ENCODE measurements at places on chromosomes 2 and 18.

GRCh38 chr2:136527560-136527959 is 237.8 kb upstream of the THSD7B start:
- peak; percentile 50 for DNase-seq

DNA sequence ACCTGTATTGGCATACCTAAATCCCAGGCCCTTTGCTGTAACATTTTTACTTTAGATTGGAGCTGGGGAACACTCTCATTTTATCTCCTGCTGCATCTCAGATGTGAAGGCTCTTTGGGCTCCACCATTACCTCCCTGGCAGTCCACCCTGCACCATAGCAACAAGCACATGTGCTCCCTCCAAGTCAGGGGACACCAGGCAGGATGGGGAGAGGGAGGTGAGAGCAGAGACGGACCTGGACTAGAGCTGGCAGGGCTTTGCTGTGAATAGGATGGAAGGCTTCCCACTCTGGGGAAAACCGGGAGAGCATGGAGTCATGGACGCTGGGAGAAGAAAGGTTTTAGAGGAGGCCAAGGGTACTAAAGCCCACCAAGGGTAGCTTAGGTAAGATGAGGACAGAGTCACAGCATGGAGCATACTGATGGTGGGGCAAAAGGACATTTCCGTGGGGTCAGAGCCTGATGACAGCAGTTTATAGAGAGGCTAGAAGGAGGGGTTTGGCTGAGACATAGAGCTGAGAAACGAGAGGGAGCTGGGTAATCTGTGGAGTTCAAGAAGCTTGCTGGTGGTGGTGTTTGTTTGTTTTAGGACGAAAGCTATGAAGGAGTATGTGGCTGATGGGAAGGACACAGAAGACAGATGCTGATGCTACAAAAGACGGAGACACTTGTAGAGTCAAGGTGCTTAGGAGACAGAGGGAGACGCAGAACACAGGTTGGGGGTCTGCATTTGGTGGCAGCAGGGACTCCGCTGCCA is 134.8 kb downstream of the COL6A3 start:
- no peak for DNase-seq

DNA sequence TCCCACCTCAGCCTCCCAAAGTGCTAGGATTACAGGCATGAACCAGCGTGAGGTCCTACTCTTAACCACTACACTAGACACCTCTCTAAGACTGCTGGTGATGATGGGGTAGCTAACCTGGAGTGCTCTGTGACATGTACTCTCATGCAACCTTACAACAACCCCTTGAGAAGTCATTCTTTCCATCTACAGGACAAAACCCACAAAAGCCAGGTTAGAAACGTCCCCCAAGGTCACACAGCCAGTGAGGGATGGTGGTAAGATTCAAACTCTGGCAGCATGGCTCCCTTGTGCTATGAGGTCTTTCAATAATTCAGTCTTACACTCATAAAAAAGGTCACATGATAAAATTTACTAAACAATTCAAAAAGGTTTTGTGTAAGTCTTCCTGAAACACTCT is 94.8 kb upstream of the SERTAD2 start:
- no peak for DNase-seq

DNA sequence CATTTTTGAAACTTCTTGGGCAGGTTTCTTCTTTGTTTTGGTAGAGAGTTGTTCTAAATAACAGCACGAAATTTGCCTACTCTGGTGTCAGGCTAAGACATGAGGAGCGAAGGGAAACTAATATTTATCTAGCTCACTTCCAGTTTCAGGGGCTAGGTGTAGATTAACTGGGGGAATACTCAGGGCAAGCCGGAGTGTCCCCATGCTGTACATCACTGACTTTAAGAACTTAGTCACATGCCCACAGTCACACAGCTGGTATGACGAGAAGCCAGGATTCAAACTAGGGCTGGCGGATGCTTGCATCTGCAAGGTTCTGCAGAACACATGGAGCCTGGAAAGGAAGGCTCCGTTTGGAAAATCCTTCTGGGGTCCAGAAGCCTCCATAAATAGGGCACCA is 133.3 kb downstream of the ALPK2 start:
- no peak for DNase-seq

DNA sequence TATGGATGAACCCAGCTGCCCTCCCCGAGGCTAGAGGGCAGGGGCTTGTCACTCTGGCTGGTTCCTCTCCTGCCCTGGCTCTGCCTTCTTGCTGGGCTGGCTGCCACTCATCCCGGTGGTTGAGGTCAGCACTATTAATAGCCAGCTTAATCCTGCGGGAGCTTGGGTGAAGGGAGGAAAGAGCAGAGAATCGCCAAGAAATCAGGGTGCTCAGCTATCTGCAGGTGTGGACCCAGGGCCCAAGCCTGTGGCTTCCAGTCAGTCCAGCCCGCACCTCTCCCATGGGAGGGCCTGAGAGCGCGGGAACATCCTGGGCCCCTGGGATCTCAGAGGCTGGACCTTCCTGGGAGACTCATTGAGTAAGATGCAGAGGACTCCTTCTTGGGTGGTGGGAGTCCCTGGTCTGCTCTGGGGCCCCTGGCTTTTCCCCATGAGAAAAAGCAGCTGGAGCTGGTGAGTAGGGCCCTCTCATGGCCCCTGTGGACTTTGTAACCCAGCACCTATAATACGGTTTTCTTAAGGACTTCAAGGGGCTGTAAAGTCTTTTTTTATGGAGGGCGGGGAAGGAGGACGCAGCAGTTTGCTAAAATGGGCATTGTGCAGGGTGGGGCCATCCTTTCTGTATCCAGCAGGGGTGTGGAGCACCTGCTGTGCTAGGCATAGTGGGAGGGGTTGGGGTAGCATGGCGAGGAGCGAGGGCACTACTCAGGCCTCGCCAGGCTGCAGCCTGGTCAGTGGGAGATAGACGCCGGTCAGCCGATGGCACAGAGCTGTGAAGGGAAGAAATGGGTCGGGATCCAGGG is 27.4 kb upstream of the CNNM3 start:
- no peak for DNase-seq

- DNase-seq = no peak
Observed at GRCh38 chr2:111923276-111923804, 24.9 kb downstream of the MERTK start.

DNA sequence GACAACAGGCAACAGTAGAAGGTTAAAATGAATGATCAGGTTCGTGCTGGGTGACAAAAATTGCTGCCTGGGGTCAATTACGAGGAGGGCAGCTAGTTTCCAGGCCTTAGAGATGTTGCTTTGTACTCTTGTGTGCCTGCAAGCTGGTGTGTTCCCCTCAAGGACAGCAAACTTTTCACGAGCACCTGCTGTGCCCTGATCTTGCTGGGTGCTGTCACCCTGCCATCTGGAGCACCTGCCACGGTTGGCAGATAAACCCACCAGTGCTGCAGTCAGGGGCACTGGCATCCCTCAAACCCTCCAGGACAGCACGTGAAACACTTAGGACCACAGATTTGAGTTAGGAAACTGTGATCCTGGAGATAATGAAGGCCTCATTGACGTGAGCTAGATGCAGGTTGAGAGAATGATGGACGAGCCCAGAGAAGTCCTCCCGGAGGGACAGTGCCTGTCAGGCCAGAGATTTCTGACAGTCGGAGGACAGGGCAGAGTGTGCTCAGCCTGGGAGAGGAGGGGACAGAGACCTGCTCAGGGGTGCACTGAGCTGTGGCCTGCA is 104.3 kb upstream of the RAB12 start:
- DNase-seq = no peak

- DNase-seq = no peak
Observed at GRCh38 chr2:109458512-109458911, 155.3 kb downstream of the SEPTIN10 start.

DNA sequence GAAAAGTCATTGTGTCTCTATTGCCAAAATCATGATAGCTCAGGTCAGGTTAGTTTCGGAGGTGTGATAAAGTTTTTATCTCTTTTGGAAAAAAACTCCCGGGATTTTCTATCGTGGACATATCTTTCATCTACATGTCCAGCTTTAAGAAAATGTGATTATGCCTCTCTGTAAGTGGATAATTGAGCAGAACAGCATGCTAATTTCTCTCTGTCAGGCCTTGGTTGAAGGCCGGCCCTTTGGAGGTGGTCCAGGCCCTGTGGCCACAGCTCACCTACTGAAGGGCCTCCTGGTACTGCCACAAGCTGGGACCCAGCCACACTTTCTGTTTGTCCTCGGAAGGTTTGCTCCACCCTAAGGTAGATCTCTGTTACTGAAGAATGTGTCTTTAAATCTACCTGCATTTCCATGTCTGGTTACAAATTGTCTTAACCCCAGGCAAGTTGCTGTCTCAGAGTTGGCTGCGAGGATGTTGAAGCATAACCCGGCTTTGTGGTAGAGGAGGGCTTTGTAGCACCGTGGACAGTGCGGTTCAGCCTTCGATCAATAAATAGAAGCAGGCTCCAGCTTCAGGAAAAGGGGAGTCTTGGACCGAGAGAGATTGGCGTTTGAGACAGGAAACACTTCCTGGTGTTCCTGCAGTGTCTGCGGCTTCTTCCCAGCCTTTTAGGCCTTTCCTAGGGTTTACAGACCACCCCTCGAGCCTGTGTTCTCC is 25.5 kb downstream of the TCF7L1 start:
- DNase-seq = no peak

DNA sequence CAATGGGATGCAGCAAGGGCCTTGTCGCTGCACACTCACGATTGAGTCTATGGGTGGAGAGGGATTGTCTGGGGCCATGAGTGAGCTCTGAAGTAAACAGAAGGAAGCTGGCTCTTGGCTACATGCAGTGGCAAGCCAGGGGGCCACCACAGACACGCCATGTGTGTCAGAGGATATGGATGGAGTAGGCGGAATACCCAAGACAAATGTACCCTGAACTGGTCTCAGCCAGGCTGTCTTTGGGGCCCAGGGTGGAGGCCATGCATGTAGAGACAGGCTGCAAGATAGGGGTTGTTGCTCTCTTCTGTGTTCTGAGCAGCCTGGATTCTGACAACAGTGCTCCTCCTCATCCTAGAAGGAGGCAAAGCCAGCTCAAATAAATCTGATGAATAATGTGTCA is 24.0 kb upstream of the ITGA6 start:
- DNase-seq = no peak

GRCh38 chr2:30729031-30729430 is 78.2 kb downstream of the CAPN13 start:
- no peak for DNase-seq

DNA sequence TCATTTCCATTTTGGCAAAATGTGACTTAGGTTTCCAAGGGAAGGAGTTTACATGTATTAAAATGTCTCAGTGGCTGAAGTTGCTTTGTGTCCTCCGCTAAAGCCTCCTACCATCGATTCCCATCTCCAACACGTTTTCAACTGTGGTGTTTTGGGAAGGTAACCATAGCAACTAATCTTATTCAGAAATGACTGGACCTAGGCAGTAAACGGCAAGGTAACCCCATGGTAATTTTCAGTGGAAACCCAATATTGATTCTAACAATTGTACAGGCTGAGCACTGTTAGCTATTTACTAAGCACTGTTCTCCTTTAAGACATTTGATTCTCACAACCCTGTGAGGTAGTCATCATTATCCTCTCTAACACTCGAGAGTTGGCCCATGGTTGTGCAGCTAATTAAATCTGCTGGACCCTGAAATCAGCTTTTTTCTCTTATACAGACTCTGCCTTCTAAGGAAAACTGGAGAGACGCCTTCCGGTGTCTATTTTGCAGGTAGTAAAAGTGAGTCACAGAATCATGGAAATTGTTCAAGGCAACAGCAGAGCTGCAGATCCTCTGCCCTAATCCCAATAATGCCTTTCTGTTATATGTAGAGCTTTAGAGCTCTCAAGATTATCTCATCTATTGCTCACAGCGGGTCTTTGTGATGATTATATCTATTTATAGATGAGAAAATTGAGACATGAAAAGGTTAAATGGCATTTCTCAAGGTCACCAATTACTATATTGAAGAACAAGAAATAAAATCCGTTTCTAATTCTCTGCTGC is 36.2 kb downstream of the FASTKD2 start:
- DNase-seq = no peak

DNA sequence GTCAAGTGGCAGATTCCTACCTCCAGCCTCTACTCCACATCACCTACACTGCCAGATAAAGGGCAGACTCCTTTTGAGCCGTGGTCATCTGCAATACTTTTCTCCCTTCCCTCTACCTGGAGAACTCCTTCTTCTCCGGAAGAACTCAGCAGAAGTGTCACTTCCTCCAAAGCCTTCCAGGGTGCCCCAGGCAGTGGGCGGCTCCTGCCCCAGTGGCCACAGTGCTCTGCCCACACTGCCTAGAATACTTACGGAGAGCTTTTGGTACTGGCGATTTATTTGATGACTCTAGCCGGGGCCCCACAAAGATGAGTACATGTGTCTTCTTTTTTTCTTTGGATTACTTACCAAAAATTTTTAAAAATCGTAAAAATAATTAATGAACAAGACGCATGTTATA is 39.7 kb downstream of the FOSL2 start:
- DNase-seq = no peak

- no peak for DNase-seq
Observed at GRCh38 chr2:17156086-17156485, 362.2 kb downstream of the RAD51AP2 start.

DNA sequence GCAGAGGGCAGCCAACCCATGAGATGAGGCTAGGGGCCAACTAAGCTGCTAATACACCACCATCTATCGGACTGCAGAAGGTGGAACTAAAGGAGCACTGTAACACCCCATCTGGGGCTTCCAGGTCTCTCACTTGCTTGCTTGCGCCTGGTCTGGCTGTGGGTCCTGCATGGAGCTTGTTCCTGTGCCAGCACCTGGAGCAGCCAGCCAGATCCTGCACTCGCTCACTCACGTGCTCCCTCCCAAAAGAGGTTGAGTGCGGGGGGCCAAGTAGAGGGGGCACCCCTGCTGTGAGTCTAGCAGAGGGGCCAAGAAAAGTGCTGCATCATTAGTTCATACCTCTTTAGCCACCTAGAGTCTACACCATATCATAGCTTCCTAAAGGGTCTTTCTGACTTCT is 250.9 kb downstream of the LRRTM4 start:
- no peak for DNase-seq

GRCh38 chr2:234565842-234566619 is 69.2 kb upstream of the ARL4C start:
- no peak for DNase-seq

DNA sequence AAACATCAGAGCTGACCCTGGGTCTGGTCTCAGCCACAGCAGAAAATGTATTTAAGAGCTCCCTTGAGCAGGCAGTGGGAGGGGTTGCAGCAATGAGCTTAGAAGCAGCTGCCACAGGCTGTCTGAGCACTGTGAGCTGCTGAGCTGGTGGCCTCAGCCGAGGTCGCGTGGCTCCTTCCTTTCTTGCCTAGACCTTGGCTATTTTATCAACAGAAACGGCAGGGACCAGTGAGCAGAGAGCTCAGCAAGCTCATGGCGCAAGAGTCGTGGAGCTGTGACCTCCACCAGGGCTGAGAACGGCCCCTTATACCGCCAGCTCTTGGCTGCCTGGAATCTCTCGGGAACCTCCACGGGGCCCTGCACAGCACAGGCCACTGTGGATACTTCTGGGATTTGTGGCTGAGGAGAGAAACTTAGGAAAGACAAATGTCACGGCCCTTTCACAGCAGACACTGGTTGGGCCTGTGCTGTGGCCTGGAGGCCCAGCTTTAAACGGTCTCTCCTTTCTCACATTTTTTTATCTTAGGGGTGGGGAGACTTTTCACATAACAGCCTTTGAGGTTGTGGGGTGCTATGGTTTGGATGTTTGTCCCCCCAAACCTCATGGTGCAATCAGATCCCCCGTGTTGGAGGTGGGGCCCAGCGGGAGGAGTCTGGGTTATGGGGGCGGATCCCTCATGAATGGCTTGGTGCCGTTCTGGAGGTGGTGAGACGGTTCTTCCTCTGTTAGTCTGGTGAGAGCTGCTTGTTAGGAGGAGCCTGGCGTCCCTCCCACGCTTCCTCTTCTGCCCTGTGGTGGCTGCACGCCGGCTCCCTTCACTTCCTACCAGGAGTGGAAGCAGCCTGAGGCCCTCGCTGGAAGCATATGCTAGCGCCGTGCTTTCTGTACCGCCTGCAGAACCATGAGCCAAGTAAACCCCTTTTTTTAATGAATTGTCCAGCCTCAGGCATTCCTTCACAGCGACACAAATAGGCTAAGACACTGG is 1.7 kb downstream of the ALLC start:
- DNase-seq = no peak
